Neural crest cell (in vitro differentiated cells): ENCODE measurements at places on chromosomes 3 and 15. TPM values are rescaled to one million over a fixed set of nuclear protein-coding genes. Genes with fewer than 3 reads are reported as not detected.

Gene CD276
- 184 and 199 TPM in 2 replicates for total RNA-seq

Gene KY
- total RNA-seq = 0.33 and 0.52 TPM in 2 replicates

Gene TMCC1
- 35.4 and 36.9 TPM in 2 replicates for total RNA-seq

Gene STRA6
- 138 and 146 TPM in 2 replicates for total RNA-seq

Gene ACP3
- total RNA-seq = not detected in 2 replicates

Gene CAMKV
- total RNA-seq = 41.2 and 43.1 TPM in 2 replicates

Gene PAK6
- 0.28 and 0.93 TPM in 2 replicates for total RNA-seq

Gene SEC11A
- 200 and 201 TPM in 2 replicates for total RNA-seq

Gene VGLL3
- 3.2 and 6.1 TPM in 2 replicates for total RNA-seq

Gene VPS39
- 56.9 and 58.4 TPM in 2 replicates for total RNA-seq

Gene RLBP1
- total RNA-seq = 5.7 and 6.3 TPM in 2 replicates

Gene MITF
- total RNA-seq = 2.0 and 2.7 TPM in 2 replicates

Gene DNAH12
- total RNA-seq = 0.09 and 0.34 TPM in 2 replicates

Gene A4GNT
- total RNA-seq = not detected in 2 replicates

Gene CELF6
- 1.1 and 1.3 TPM in 2 replicates for total RNA-seq

Gene ASB7
- total RNA-seq = 13.4 and 14.4 TPM in 2 replicates

Gene CFAP20DC
- 10.4 and 12.8 TPM in 2 replicates for total RNA-seq

Gene ADPGK
- 39.7 and 41.8 TPM in 2 replicates for total RNA-seq

Gene COL8A1
- total RNA-seq = 0.14 and 0.28 TPM in 2 replicates

Gene SLC9C1
- total RNA-seq = 0.42 and 0.55 TPM in 2 replicates

Gene RCCD1
- 20.6 and 20.9 TPM in 2 replicates for total RNA-seq

Gene ERICH6
- total RNA-seq = 0.40 and 0.57 TPM in 2 replicates

Gene WNT7A
- 8.4 and 9.8 TPM in 2 replicates for total RNA-seq

Gene GOLGA8R
- total RNA-seq = 0.58 and 0.82 TPM in 2 replicates

Gene TTLL13
- 0.19 TPM in 1 of 2 replicates, not detected in the other for total RNA-seq

Gene ILDR1
- total RNA-seq = not detected in 2 replicates

Gene STARD5
- total RNA-seq = 2.4 and 2.7 TPM in 2 replicates

Gene B2M
- total RNA-seq = 95.2 and 104 TPM in 2 replicates

Gene MESP2
- 0.36 and 0.42 TPM in 2 replicates for total RNA-seq

Gene TOPBP1
- 56.0 and 58.8 TPM in 2 replicates for total RNA-seq

Gene FANCI
- total RNA-seq = 164 and 172 TPM in 2 replicates

Gene PTPN23
- total RNA-seq = 43.9 and 47.2 TPM in 2 replicates

Gene C3orf22
- total RNA-seq = not detected in 2 replicates

Gene OR5K2
- total RNA-seq = not detected in 2 replicates

Gene LAMB2
- total RNA-seq = 108 and 120 TPM in 2 replicates

Gene SLC15A2
- 1.2 and 1.4 TPM in 2 replicates for total RNA-seq

Gene TNK2
- total RNA-seq = 46.3 and 54.9 TPM in 2 replicates

Gene MGA
- total RNA-seq = 50.5 and 52.3 TPM in 2 replicates

Gene CCR8
- total RNA-seq = not detected in 2 replicates

Gene CORO2B
- 21.3 and 23.1 TPM in 2 replicates for total RNA-seq

Gene TADA3
- total RNA-seq = 70.0 and 73.2 TPM in 2 replicates

Gene RHCG
- not detected in 2 replicates for total RNA-seq

Gene XCR1
- total RNA-seq = not detected in 2 replicates
